ENCODE measurements at places on chromosomes 6 and 20.
A peak's percentile ranks its signal among the peaks of the same experiment; 100 is the strongest.

GRCh38 chr6:79403563-79403962 lies 133.7 kb downstream of the LCA5 start:
- no peak for DNase-seq

- DNase-seq: no peak
Measured at GRCh38 chr6:33745548-33745947, 1.2 kb downstream of the IP6K3 start.

DNA sequence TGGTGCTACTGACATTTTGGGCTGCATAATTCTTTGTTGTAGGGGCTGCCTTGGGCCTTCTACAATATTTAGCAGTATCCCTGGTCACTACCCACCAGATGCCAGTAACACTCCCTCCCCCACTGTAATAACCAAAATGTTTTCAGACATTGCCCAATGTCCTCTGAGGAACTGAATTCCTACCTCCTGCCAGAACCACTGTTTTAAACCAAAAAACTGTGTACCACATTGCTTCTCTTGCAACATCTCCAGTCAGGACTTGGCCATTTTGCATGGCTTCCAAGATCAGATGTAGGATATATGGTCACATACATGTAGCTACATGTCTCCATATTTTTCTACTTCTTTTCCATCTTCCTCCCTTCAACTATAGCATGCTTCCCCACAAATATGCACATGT lies 97.4 kb upstream of the IFNGR1 start:
- no peak for DNase-seq

DNA sequence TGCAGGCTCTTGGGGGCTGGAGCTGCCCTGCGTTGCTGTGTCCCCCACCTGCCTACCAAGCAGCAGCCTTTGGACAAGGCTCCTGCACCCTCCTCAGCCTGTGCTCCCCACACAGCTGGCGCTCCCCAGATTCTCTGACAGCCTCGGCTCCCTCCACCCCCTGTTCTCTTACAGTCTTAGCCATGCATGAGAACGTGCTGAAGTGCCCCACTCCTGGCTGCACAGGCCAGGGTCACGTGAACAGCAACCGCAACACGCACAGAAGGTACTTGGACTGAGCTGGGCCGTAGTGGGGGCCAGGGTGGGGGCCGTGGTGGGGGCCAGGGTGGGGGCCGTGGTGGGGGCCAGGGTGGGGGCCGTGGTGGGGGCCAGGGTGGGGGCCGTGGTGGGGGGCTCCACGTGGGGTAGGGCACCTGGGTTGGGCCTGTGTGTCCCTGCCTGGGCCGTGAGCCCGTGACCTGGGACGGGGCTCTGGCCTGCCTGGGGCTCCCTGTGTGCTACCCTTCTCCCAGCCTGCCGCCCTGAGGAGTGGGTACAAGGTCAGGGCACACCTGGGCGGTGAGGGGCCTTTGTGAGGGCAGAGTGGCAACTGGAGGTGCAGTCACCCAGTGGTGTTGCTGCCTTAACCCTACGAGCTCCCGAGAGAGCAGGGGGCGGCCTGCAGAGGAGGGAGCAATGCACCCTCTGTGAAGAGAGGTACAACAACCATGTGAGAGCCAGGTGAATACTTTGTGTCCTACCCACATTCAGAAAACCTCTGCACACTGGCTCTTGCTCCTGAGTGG lies 43.5 kb upstream of the PCMTD2 start:
- no peak for DNase-seq

- no peak for DNase-seq
Measured at GRCh38 chr6:391559-392440, at the start of gene IRF4. IRF4 (plus strand) TSS chr6:391752; CDS start chr6:393153, 1,401 bp downstream.

DNA sequence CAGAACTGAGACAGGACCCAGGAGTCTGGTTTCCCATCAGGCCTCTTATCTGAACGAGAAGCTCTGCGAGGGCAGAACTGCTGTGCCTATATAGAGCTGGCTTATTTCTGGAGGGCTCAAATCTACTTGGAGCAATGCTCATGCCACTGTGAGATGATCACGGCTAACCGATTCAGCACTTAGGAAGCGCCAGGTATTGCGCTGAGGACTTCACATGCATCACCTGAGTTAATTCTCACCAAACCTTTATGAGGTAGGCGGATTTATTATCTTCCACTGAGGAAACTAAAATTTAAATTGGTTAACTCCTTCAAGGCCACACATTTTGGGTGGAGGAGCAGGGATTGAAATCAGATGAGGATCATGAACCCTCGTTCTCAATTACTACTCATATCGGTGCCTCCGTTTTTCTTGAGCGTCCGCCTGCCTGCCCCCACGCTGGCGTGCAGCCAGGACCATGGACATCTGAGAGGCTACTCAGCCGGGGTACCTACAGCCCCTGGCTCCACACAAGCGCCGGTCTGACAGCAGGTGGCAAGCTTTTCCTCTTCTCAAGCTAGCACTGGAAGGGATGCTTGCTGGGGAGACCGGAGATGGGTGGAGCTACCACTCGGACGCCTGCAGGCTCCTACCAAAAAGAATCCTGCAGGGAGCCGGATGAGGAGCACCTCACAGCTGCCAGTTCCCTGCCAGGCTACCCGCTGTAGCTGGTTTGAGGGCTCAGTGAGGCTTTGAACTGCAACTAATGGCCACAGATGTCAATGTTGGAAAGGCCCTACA lies 1.0 kb upstream of the PCIF1 start:
- DNase-seq: peak; percentile 45

DNA sequence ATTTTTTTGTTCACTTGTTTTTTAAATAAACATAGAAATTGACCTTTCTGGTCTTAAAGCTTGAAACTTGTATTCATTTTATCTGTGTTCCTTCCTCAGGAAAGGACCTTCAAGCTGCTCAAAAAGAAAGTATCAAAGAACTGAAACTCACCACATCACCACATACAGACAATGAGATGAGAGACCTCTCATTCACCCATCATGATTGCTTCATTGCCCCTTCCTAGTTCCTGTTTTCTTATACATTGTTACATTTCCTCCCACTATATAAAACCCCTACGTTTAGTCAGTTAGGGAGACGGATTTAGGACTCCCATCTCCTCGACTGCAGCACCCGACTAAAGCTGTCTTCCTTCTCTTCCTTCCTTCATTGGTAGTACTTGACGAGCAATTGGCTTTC lies 180.5 kb upstream of the OPRM1 start:
- DNase-seq: no peak

DNA sequence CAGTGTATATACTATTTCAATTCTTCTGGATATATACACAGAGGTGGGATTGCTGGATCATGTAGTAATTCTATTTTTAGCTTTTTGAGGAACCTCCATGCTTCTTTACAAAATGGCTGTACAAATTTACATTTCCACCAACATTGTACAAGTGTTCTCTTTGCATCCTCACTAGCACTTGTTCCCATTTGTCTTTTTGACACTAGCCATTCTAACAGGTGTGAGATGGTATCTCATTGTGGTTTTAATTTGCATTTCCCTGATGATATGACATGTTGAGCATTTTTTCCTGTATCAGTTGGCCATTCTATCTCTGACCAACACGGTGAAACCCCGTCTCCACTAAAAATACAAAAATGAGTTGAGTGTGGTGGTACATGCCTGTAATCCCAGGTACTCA lies 68.1 kb upstream of the PMEPA1 start:
- no peak for DNase-seq

- DNase-seq: no peak
Measured at GRCh38 chr20:43722153-43722505, 4.7 kb downstream of the GTSF1L start.

GRCh38 chr6:52385074-52385473 lies 23.1 kb downstream of the PAQR8 start:
- DNase-seq: no peak

GRCh38 chr20:8983478-8984345 lies 85.2 kb upstream of the PLCB4 start:
- no peak for DNase-seq

GRCh38 chr20:25011831-25012241 lies 19.3 kb upstream of the APMAP start:
- DNase-seq: no peak

DNA sequence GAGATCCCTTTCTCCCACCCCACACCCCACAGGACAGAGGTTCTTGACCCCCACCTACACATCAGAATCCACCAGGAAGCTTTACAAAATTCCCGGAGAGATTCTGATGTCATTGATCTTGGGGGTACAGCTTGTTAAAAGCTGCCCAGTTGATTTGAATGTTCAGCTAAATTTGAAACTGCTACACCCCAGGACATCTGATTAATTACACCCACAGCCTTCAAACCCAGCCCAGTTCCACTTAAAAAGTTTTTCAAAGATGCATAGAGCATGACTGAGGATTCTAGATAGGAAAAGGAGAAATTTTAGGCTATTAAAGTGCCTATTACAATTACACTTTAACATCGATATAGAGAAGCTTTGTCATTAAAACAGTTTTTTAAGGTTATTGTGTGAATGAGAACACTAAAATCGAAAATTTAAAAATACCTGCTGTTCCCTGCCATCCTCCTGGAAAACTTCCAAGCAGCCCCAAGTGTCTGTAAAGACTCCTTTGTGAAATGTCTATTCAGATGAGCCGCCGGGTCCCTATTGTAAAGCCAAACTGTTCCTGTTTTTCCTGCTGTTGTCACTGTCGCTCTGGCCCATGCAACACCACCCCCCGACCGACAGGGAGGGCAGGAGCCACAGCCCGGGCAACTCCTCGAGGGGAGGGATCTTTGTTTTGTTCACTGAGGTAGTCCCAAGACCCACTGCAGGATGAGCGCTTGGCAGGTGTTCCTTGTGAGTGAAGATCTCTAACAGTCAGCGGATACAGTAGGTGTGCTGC lies 132.5 kb upstream of the PHACTR3 start:
- no peak for DNase-seq

DNA sequence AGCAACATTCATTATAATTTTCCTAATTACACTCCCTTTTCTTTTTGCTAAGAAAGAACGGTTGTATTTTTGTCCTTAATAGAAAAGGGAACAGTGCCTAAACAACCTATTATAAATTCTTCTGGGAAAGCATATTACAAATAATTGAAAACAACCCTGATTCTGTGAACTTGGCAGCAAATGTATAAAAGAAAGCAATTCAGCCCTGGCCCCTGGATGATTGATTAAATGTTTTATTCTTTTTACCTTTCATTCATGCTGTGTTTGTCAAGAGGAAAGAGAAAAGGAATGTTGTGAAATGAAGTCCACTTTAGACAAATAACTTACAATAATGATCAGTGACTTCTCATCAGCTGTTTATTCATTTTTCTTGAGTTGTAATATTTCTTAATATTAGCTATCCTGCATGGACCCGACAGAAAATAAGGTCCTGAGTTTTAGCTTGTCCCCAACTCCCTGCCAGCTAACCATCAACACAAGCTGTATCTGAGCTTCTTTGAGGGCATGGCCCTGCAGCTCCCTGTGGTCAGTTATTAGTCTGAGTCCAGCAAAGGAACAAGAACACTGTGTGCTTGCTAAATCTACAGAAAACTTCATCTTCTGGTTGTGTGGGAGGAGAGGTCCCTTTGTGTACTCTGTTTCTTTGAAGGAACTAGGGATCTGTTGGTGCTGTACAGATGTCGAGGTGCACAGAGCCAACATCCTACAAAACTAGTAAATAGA lies 248.2 kb downstream of the LAMA2 start:
- DNase-seq: no peak

- DNase-seq: no peak
Measured at GRCh38 chr20:32495949-32496348, 89.2 kb downstream of the NOL4L start.

- DNase-seq: no peak
Measured at GRCh38 chr6:154276810-154277628, 79.6 kb downstream of the IPCEF1 start.

GRCh38 chr6:126302191-126302590 lies 37.7 kb upstream of the CENPW start:
- no peak for DNase-seq

GRCh38 chr6:81204731-81205130 lies 547.8 kb downstream of the TENT5A start:
- DNase-seq: no peak

DNA sequence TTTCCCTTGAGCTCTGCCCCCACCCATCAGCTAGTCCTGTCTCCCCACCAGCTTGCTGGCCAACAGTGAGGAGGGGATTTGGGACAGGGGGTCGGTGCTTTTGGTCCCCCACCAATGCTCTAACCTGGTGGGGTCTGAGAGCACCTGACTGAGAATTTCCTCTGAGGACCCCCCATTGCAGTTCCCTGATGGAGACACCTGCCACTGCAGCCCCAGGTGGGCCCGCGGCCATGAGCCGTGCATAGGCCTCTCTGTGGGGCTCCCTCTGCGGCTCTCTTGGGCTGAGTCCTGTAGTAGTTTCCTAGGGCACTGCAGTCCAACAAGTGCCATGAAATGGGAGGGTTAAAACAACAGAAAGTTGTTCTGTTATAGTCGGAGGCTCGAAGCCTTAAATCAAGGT lies 172.2 kb upstream of the SNX9 start:
- DNase-seq: no peak

- DNase-seq: no peak
Measured at GRCh38 chr6:109330263-109330662, 52.0 kb downstream of the CD164 start.

DNA sequence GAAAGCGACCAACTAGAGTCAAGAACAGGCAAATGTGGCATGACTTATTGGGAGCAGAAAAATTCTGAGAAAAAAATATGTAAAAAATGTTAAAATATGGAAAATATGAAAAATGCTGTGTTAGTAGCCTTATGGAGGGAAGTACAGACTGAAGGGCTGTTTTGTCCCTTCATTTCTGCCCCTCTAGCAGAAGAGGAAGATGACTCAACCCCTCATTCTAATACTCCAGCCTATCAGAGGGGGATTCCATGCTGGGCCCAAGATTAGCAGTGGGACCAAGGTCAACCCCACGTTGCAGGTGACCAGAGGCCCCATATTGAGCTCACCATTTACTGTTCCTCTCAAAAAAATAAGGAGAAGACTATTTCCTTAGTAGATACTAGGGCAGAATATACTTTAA lies 8.4 kb downstream of the MUC21 start:
- DNase-seq: no peak

- DNase-seq: no peak
Measured at GRCh38 chr6:132663661-132664060, 4.7 kb upstream of the TAAR1 start.

GRCh38 chr20:25576783-25577530 lies 8.4 kb downstream of the NINL start:
- DNase-seq: no peak

DNA sequence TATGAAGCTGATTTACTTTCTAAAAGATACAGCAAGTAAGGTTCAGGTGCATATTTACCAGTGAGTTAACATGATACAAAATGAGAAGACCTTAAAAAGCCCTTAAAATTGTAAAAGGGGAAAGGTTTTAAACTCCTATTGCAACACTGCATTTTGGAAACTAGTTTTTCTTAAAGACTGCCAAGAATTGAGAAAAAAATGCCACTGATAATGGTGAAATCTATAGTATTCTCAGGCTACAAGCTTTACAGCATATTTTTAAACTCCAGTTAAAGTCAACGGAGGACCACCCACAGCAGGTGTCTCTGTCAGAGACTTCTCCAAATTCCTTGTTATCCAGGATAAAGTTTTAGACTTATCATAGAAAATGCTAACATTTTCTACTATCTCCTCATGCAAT lies 53.6 kb downstream of the ELOVL5 start:
- DNase-seq: no peak

DNA sequence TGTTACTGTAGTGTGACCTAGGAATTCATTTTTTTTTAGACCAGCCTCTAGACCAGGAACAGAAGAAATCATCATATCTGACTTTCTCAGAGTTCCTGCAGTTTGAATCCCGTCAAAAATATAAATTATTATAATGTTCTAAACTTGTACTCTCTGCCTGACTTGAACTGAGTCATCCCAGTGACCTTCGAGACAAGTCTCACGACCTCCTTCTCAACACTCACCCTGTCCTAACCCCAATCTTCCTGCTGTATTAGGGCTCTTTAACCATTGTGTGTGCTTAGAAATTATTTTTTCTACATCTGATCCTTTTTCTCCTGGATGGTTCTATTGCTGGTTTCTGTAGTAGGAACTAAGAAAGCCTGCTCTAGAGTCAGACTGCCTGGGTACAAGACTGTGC lies 21.5 kb downstream of the ADGRF5 start:
- no peak for DNase-seq

Measured in inflammatory macrophage (primary cell).